NCI-H1694 (cell line): ENCODE measurements at places on chromosomes 1 and 21.

GRCh38 chr1:183546427-183546826 lies 43.8 kb downstream of the NCF2 start:
- DNase-seq, result no peak

DNA sequence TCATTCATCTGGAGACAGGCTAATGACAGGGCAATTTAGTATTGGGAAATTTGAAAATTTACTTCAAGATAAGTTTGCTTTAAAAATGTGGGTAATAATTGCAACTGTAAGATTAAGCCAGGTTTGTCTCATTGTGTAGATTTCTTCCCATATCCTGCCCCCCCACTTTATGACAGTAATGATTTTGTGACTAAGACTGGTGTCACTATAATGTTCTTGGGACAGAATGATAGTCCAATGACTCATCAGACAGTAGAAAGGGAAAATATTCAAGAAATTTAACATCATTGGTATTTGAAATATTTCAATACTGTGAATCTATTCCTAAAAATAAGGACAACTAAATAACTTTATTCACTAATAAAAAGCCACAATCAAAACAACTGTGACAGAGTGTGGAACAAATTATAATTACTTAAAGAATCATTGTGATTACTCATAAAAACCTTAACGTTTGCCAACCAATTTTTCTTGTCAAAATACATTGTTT lies 36.7 kb downstream of the FH start:
- no peak for DNase-seq

- DNase-seq, result no peak
These were observed 283.1 kb downstream of the GRIK1 start for GRCh38 chr21:29656504-29657239.

DNA sequence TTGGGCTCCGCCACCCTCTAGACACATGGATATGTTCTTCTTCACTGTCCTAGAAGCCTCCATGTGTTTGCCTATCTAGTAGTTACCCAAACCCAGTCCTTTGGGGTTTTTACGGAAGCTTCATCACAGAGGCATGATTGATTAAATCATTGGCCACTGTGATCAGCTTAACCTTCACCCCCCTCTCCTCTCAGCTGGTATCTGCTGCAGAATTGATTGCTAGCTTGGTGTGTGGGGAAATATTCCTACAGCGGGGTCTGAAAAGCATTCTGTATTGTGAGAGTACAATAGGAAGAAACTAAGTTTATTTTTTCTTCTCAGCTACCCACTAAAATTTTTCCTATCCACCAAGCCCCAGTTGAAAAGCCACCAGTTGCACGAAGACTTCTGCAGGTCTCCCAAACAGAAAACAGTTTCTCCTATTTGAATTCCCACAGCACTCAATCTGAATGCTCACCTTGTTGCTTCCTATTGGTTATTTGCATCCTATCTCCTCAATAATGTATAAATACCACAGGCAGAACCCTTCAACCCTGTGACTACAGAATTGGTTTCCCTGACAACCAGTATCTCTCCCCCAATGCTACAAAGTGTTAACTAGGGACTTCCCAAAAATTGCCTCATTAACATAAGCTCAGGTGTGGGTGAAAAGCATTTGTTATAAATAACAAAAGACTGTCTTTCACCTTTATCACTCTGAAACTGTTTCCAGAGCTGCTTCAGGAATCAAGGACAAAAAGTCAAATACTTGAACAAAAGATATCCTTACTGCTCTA lies 9.3 kb upstream of the VANGL1 start:
- DNase-seq, result no peak

GRCh38 chr1:244236101-244236500 lies 185.0 kb downstream of the ZBTB18 start:
- DNase-seq, result no peak

DNA sequence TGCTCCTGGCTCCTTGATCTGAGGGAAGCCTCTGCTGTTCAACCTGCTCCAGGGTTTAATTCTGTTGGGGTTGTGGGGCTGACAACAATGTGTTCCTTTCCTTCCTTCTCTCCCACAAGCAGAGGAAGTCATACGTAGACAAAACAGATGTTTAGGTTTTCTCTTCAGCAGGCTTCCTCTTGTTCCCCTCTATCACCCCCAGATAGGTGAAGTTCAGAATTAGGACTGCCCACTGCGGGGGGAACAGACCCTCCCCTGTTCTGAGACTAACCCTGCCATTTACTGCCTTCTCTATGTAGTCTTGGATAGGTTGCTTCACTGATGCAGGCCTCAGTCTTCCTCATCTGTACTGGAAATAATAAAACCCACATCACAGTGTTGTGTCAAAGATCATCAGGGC lies 30.0 kb upstream of the NRDC start:
- DNase-seq, result no peak

DNA sequence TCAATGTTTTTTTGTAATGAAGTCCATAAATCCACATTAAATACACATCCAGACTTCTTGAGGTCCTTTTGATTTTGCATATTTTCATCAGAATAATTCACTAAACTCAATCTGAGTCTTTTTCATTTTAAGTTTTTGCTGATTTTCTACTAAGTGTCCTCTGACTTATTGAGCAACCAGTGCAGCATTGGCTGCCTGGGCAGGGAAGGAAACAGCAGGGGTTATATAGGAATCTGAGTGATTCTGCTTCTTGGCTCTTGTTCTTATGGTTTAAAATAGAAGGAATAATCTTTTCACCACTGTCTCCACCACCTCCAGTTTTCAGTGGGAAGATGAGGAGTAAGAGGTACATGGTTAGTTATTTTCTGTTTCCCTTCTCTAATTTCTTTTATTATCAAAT lies 88.4 kb downstream of the ST6GALNAC5 start:
- no peak for DNase-seq

GRCh38 chr1:156667968-156668709 lies 9.1 kb downstream of the NES start:
- no peak for DNase-seq

DNA sequence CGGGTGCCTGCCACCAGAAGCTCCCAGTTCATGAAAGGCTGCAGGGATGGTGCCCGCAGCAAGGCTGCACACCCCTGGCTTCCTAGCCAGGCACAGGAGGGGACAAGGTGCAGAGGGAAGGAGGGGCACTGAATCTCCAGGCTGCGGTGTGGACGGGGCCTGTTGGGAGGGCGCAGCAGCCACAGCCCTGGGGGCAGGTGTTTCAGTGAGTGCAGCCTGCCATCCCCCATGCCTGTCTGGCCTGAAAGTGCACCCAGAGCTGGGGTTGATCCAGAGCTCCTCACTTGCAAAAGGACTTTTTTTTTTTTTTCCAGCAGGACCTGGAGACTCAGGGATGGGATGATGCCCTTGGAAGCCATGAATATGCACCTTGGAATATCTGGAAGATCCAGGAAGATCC lies 153.7 kb upstream of the C1orf174 start:
- no peak for DNase-seq

DNA sequence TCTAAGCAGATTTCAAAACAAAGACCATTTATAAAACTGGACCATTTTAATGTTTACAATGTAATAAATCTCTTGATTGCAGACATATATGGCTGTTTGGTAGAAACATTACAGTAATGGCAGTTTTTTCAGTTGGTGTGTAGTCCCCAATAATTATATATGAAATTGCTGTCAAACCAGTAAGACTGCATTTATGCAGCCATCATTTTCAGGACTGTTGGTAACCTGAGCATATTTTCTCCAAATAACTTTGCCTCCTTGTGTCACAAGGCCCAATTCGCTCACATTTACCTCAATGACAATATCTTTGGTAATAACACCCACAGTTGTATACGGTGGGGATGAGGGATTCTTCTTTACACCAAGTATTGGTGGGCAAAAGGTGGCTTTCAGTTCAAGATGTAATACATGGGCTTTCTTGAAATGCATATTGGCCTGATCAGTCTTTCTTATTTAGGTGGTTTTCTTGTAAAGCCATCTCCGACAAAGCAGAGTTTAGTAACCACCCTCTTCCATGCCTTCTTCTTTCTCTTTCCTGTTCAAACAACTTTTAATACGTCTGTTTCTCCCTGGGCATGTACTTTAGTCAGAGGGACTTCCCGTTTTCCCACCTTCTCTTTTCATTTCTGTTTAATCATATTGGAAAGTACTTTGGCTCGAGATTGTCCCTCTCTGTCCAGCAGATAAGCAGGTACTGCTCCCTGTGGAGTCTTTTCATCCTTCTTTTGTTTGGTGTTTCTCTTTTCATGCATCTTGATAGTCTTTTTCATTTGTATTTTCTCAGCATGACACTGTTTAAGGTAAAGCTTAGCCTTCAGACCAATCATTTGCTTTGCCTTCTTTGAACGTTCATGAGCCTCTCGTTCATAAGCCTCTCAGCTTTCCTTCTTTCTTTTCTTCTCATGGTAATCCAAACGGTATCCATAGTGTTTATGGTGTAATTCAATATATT lies 30.4 kb downstream of the ATP2B4 start:
- no peak for DNase-seq

DNA sequence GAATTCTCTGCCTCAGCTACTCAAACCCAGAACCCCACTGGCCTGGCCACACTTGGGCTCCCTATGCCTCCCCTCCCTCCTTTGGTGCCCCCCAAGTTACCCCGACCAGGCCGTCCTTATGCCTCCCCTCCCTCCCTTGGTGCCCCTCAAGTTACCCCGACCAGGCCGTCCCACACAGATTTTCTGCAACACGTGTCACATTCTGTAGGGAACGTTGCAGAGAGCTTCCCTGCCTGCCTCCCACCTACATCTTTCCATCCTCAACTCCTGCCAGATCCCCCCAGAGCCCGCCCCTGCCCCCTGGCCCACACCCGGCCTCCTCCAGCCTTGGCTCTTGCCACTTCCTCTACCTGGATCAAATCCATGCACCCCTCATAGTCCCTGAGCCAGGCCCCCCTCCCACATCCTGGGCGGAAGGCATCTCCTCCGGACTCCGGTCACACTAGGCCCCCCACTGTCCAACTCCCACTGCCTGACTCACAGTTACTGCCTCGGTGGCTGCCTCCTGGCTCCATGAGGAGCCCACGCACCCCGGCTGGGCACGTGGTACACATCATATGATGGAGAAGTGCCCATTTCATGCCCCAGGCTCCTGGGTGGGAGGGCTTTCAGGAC lies 41.2 kb downstream of the KCNAB2 start:
- no peak for DNase-seq
